Activated CD4-positive, alpha-beta T cell treated with anti-CD3 and anti-CD28 coated beads, Interleukin-2, amount 50 U/mL, for 16 hours (primary cell): ENCODE measurements at places on chromosomes 11 and 22.

DNA sequence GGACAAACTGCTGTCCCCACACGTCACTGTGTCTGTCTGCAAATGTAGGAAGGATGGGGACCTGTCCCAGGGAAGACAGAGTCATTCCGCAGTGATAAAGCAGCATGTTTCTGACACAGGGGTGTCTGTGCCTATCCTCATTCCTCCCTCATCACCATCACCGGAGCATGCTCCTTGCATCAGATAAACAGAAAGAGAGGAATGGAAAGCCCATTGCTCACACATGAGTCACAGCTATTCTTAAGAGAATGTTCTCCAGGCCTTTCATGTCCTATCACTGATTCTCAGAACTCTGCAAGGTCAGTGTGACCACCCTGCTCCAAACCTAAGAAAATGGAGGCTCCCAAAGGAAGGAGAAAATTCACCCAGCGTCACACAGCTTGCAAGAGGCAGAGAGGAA lies 38.9 kb downstream of the ZNF195 start:
- DNase-seq, result no peak

- no peak for DNase-seq
These were observed 18.2 kb upstream of the ANKK1 start for GRCh38 chr11:113369411-113369810.

GRCh38 chr11:21636561-21636960 lies 556.3 kb upstream of the ANO5 start:
- DNase-seq, result no peak

DNA sequence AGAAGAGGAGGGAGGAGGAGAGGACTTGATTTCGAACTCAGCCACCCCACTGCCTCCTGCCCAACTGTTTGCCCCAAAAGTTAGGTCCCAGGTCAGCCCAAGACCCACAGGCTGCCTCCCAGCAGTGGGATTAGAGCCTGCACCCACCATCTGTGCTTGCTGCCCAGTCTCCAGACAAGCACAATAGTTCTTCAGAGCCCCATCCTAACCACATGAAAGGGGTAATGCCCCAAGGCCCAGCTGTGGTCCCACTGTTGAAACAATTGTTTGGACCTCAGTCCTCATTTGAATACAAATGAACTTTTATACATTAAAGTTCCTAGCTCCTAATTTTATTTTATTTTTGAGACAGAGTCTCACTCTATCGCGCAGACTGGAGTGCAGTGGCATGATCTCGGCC lies 5.4 kb upstream of the VPS51 start:
- no peak for DNase-seq

- DNase-seq, result no peak
These were observed 31.7 kb downstream of the POLR3H start for GRCh38 chr22:41512421-41513194.

DNA sequence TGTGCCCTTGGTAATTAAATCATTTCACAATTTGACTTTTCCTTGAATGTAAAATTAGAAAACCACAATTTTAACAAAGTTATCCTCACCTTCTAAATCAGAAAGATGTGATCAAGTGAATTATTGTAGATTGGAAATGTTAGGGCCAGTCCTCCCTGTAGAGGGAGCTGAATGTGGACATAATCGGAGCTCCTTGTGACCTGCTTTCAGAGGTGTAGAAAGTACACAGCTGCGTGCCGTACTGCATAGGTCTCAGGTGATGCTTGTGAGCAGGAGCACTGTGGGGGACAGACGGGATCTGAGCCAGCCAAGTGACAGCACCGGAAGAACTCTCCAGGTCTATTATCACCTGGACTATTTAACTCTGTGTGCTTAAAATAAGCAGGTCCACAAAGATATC lies 338.0 kb downstream of the AASDHPPT start:
- no peak for DNase-seq

GRCh38 chr11:21541187-21541751 lies 651.6 kb upstream of the ANO5 start:
- no peak for DNase-seq

DNA sequence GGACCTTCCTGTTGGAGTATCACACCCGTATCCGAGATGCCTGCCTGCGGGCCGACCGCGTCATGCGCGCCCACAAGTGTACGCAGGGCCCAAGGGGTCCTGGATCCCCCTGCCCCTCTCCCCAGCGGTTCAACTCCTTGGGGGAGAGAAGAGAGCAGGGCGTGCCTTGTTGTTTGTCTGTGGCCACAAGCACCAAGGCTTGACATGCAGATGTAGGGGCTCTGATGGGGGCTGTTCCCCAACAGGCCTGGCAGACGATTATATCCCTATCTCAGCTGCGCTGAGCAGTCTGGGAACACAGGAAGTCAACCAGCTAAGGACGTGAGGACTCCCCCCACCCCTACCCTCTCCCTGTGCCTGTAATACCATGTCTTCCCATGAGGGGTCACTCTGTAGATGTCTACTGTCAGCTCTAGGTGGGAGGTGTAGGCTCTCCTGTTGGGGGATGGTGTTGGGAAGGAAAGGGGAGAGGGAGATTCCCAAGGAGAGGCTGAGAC lies 6.8 kb downstream of the CFL1 start:
- DNase-seq, result peak; percentile 52

GRCh38 chr11:26276798-26277424 lies 55.0 kb upstream of the ANO3 start:
- DNase-seq, result peak; percentile 57

DNA sequence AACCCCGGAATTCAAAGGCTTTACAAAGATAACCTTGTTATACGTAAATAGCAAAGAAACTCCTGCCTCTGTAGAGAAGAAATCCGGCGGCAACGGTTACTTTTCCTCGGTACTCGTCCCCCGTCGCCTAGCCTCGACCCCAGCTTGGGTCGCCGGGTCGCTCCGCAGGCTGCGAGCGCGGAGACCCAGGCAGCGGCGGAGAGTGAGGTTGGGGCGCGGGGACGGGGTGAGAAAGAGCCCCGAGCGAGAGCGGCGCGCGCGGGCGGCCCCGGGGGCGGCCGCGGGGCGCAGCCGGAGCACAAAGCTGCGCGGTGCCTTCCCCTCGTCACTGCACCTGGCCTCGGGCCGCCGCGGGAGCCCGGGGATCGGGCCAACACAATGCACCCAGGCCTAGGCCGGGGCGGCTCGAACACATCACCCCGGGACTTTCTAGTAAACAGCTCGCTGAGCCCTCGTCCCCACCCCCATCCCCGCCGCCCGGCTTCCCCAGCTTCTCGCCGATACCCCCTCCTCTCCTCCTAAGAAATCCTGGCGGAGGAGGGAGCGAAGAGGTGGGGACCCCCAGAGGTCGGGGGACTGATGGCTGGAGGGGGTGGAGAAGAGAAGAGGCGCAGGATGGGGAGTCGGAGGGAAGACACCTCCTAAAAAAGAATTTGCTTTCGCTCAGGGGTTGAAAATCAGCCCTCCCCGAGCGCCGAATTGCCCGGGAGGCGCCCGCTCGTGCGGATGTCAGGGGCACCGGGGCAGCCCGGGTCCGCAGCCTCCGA lies 845 bp downstream of the MPPED2 start:
- DNase-seq, result no peak

DNA sequence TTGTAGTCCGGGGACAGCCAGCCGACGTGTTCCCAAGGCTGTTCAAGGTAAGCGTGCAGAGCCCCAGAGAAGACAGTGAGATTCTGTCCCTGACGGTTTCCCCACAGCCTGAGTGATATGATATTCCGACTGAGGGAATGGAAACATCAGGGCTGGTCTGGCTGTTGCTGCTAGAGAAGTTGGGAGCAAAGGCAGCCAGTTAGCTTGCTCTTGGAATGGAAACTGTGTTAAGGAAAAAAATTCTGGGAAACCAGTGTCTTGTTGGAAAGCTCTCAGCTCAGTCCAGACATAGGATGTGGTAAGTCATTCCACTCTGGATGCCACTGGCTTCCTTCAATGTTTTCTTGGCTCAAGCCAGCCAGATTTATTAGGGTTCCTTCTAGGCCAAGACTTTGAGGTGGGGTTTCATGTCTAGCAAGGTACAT lies 8.8 kb downstream of the CRY2 start:
- no peak for DNase-seq

DNA sequence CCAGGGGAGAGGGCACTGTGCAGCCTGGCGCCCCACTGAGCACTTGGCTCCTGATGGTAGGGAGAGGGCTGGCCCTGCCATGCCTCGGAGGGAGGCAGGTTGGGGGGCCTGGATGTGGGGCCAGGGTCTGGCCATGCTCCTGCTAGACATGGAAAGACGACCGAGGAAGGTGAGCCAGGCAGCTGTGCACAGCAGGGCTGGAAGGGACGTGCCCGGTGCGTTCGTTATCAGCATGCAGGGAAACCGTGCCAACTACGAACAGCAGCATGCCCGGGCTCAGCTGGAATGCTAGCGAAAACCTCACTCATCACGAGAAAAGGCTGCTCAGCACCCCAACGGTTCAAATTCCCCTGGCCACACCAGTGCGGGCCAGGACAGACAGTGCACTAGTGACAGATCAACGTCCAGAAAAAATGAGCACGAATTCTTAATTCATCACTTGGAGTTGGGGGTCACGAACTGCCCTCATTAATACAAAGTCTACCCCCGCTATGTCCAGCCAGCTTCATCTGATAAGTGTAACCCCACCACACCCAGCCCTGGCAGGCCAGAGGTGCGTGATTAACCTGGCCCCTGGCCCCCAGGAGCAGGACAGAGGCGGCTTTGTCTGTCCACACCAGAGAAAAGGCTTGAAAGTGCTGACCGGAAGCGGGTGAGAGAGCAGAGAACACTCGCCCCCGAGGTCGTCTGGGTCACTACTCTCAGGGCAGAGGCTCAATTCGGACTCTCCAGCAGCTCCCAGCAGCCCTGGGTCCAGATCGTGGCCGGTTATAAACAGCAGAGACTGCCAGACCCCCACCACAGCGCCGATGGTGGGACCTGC lies 84.2 kb downstream of the CELSR1 start:
- no peak for DNase-seq

- no peak for DNase-seq
These were observed 51.6 kb downstream of the DHCR7 start for GRCh38 chr11:71396548-71397123.

- no peak for DNase-seq
These were observed 5.2 kb downstream of the TRPT1 start for GRCh38 chr11:64220798-64221197.

DNA sequence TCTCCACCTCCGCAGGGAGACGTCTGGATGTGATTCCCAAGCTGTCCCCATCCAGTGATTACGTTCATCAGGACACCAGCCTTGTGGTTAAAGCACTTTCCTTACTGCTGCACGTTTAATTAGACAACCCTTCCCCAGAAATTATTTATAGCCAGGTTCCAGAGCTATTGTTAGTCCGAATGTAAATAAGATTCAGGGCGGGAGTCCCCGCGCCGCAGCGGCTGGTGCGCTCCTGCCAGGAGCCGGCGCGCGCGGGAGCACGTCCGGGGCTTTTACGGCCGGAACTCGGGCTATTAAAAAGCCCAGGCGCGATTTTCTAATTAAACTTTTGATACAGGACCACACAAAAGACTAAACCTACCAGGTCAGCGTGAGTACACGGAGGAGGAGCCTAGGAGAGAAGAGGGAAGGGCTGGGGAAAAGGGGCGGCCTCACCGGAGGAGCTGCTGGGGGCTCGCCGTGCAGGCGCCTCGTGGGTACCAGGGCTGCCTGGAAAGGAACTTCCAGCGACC lies 538.3 kb downstream of the OPCML start:
- no peak for DNase-seq

DNA sequence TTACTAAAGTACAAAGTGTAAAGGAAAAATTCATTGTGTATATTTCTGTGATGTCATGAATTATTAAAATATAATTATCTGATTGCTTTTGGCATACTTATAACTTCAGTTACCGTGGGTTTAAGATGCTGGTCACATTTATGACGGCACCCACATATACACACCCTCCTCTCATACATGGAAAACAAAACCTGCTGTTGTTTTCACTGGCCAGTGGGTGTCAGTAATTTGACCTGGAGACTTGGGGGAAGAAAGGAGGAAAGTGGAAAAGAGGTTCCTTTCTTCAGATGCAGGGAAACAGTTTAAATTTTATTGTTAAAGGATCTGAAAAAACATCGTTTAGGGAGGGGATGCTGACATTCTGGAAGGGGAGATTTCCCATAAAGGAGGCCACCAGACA lies 742 bp upstream of the BBOX1 start:
- no peak for DNase-seq

- DNase-seq, result peak; percentile 14
These were observed 24.9 kb upstream of the EMSY start for GRCh38 chr11:76419896-76420295.

GRCh38 chr11:77029829-77030228 lies 4.4 kb upstream of the B3GNT6 start:
- DNase-seq, result no peak

DNA sequence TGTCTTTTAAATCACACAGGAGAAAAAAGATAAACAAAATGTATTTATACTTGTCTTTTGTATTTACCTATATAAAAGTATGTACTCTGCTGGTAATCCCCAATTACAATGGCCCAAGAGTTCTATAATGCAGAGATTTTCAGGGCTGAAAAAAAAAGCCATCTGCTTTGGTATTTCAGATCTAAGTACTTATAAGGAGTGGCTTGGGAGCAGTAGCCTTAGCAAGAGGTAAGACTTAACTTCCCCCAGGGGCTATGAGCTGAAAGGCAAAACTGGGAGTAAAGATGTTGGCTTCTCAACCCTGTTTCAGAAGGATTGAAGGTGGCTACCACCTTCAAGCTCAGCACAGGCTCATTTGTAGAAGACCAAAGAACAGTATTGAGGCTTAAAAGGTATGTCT lies 35.3 kb upstream of the EP300 start:
- no peak for DNase-seq

GRCh38 chr11:14623036-14623435 lies 20.6 kb upstream of the PDE3B start:
- no peak for DNase-seq

DNA sequence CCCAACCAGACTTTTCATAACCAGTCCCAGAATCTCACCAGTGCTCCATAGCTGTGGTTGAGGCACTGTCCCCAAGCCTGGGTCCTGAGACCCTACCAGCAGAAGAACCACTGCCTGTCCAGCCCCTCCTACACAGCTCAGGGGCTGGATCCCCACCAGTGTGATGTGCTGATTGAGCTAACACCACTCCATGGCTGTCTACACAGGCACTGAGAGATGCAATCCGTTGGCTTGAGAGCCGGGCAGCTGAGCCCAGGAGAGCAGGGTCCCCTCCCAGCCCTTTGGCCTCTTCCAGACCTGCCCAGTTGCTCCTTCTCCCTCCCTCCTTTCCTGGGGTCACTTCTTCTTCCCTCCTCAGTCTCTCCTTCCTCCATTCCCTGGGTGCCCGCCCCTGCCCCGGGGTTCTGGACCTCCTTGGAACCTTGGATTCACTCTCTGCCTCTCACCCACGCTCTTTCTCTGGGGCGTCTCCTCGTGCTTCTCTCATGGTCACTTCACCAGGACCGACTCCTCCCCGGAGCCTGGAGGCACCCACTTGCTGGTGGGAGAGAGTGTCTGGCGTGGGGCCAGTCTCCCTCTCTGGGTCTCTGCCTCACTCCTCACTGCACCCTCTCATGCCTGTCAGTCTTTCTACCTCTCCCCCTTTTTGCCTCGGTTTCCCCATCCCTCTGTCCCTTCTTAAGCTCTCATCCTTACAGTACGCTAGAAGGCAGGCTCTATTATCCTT lies 706 bp upstream of the SCYL1 start:
- no peak for DNase-seq

- no peak for DNase-seq
These were observed 10.9 kb downstream of the CYB561A3 start for GRCh38 chr11:61350803-61351202.

- no peak for DNase-seq
These were observed 2.4 kb downstream of the VPS26B start for GRCh38 chr11:134226806-134227325.
